ENCODE measurements at places on chromosomes 16 and 17. TPM values are rescaled to one million over a fixed set of nuclear protein-coding genes. Genes with fewer than 3 reads are reported as not detected.

The CA5A gene
- not detected for total RNA-seq

The CBX8 gene
- 6.7 TPM for total RNA-seq

- H3K27ac ChIP-seq = no peak overlapping the region
- no peaks in the 10 kb centered on the region for H3K36me3 ChIP-seq
- no peak overlapping the region for H3K4me3 ChIP-seq
- H3K27me3 ChIP-seq = peaks cover 8% of the 10 kb centered on the region
- DNase-seq = no peak
Observed at GRCh38 chr17:73571511-73572130, 72.6 kb downstream of the SDK2 start.

GRCh38 chr17:80372922-80373570, 41.9 kb upstream of the ENDOV start:
- H3K27ac ChIP-seq = no peak overlapping the region
- no peak for DNase-seq
- H3K4me1 ChIP-seq = no peaks in the 10 kb centered on the region
- H3K36me3 ChIP-seq = peaks cover 23% of the 10 kb centered on the region
- no peak overlapping the region for H3K4me3 ChIP-seq
- no peaks in the 10 kb centered on the region for H3K27me3 ChIP-seq

DNA sequence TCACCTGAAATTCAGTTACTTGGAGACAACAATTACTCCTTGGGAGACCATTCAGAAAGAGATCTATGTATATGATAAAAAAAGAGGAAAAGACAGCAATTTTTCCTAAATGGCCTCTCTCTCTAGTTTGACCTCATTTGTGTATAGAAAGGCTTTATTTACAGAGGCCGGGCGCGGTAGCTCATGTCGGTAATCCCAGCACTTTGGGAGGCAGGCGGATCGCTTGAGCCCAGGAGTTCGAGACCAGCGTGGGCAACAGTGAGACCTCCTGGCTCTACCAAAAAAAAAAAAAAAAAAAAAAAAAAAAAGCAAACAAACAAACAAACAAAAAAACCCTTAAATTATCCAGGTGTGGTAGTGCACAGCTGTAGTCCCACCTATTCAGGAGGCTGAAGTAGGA, 20.7 kb downstream of the GRB2 start:
- no peak overlapping the region for H3K4me3 ChIP-seq
- H3K4me1 ChIP-seq = no peaks in the 10 kb centered on the region
- DNase-seq = no peak
- H3K27ac ChIP-seq = no peak overlapping the region
- H3K27me3 ChIP-seq = no peaks in the 10 kb centered on the region
- no peaks in the 10 kb centered on the region for H3K36me3 ChIP-seq

DNA sequence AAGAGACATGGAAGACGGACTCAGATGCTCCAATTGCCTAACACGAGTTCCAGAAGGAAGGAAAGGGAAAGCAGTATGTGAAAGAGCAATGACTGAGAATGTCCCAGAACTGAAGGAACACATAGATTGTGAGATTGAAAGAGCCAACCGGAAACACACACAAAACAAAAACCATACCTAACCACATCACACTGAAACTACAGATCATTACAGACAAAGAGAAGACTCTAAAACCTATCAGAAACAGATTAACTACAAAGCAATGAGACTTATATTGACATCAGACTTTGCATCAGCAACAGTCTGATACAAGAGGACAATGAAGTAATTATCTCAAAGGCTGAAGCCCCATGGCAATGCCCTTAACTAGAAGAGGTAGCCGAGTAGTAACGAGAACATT, 45.6 kb upstream of the CLEC18B start:
- no peaks in the 10 kb centered on the region for H3K4me1 ChIP-seq
- H3K27me3 ChIP-seq = no peaks in the 10 kb centered on the region
- H3K4me3 ChIP-seq = no peak overlapping the region
- peaks cover 20% of the 10 kb centered on the region for H3K36me3 ChIP-seq
- H3K27ac ChIP-seq = no peak overlapping the region
- no peak for DNase-seq

DNA sequence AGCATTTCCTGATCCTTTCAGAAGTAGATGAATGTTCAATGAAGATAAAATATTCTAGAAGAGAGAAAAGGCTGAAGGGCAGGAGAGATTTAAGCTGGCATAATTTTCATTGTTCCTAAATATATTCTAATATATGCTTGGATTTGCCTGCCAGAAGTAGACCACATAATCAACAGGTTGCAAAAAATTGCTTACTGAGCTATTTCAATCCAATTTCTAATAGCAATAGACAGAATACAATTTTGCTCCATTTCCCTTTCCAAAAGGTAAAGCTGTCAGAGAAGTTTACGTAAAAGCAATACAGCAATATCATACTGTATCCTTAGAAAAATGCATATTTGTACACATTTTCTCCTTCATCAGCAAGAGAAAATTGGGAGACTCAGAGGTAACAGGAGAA, 237.3 kb downstream of the PMP22 start:
- H3K27ac ChIP-seq = no peak overlapping the region
- H3K4me3 ChIP-seq = no peak overlapping the region
- no peak for DNase-seq

- H3K27ac ChIP-seq = no peak overlapping the region
- H3K27me3 ChIP-seq = no peaks in the 10 kb centered on the region
- no peaks in the 10 kb centered on the region for H3K4me1 ChIP-seq
- H3K4me3 ChIP-seq = no peak overlapping the region
- no peak for DNase-seq
- H3K36me3 ChIP-seq = peaks cover 17% of the 10 kb centered on the region
Observed at GRCh38 chr16:83915081-83915480, 16.2 kb downstream of the MLYCD start.

Data from breast epithelium (tissue), 4 donors.